ENCODE measurements at places on chromosomes 16 and 17. TPM values are rescaled to one million over a fixed set of nuclear protein-coding genes. Genes with fewer than 3 reads are reported as not detected.

- no peak for DNase-seq
Measured at GRCh38 chr16:51184702-51185433, 33.8 kb upstream of the SALL1 start.

- DNase-seq: peak; percentile 34
Measured at GRCh38 chr16:25014500-25015147, 545 bp downstream of the ARHGAP17 start.

TLCD1 gene
- total RNA-seq: 9.0 TPM

DNA sequence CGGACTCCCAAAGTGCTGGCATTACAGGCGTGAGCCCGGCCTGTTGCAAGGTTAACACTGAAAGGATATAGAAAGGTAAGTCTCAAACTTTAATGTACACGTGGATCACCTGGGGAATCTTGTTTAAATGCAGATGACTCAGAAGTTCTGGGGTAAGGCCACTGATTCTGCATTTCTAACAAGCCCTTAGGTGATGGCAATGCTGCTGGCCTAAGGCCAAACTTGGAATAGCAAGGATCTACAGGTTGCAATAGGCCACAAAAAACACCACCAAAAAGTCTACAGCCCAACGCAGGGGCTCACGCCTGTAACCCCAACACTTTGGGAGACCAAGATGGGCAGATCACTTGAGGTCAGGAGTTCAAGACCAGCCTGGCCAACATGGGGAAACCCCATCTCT lies 4.2 kb downstream of the CMTM4 start:
- DNase-seq: no peak

DNA sequence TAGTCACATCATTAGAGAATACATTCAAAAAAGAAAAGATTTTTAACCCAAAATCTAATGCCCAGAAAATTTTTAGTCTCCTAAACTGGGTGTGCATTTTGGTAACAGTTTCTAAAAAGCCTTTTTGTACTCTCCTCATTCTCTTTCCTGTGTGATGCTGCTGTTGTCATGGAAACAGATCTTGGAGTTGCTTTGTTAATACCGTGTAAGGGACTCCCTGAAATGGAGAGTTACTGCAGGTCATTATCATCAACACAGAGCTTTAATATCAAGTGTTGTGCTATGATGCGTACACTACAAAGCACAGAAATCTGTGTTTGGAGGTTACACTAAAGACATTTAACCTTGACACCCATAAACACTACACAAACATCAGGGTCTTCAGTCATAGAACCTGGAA lies 216.3 kb downstream of the PRKCA start:
- DNase-seq: no peak

NPIPA2 gene
- total RNA-seq: 3.1 TPM

- no peak for DNase-seq
Measured at GRCh38 chr16:66386629-66387622, 20.4 kb downstream of the CDH5 start.

- no peak for DNase-seq
Measured at GRCh38 chr17:78717431-78717980, 64.6 kb downstream of the CYTH1 start.

TBC1D3K gene
- total RNA-seq: not detected

- no peak for DNase-seq
Measured at GRCh38 chr16:26133416-26134093, 441.8 kb downstream of the HS3ST4 start.

NUFIP2 gene
- total RNA-seq: 72.9 TPM

GRCh38 chr17:34930283-34930682 lies 31.0 kb downstream of the CCT6B start:
- DNase-seq: no peak

ITGA3 gene
- total RNA-seq: 16.9 TPM

NLGN2 gene
- total RNA-seq: 17.4 TPM

SALL1 gene
- not detected for total RNA-seq

DNA sequence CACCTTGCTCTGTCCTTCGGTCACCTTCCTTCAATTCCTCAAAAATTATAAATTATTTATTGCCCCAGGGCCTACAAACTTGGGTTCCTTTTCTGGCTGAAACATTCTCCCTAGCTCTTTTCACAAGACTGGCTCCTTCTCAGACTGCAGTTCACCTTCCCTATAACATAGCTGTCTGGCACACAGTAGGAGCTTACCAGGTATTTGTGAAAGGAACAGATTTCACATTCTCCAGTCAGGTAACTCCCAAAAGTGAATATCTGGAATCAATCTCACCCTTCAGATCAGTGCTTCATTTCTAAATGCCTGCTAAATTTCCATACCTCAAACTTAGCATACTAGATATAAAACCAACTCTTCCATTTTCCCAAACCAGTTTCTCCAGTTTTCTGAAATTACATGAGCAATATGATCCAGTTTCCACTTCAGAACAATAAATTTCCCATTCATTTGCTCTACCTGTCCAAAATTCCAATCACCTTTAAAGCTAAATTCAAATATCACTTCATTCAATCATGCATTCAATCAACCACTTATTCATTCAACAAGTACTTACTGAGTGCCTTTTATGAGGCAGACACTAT lies 6.1 kb downstream of the RFFL start:
- no peak for DNase-seq

- no peak for DNase-seq
Measured at GRCh38 chr17:82808921-82809905, 30.6 kb downstream of the ZNF750 start.

- DNase-seq: no peak
Measured at GRCh38 chr17:73215447-73215846, 22.6 kb downstream of the COG1 start.

DNA sequence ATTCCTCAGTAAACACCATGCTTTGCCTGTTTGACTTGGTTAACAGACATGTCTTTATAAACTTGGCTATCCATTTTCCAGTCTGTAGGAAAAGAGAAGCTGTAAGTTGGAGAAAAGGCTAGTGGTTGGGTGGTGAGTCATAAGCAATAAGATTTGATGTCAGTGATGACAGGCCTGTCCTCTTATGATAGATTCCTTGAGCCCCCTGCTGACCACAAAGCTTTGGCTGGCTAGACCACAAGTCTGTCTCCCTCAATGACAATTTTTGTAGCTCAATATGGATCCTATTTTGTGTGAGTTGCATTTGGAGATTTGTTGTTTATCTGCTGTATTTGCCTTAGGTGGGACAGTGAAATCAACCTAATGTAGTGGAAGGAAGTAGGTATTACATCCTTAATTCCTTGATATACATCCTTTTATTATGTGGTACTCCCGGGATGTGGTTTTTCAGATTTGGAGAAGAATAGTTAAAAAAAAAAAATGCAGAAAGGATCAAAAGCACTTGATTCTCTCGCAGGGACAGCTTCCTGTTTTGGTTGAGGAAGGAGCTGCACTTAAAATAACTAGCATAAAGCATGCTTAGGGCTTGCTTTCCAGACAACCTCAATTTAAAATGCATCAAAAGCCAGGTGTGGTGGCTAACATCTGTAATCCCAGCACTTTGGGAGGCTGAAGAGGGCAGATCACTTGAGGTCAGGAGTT lies 67.4 kb downstream of the SIAH1 start:
- peak; percentile 33 for DNase-seq

DNA sequence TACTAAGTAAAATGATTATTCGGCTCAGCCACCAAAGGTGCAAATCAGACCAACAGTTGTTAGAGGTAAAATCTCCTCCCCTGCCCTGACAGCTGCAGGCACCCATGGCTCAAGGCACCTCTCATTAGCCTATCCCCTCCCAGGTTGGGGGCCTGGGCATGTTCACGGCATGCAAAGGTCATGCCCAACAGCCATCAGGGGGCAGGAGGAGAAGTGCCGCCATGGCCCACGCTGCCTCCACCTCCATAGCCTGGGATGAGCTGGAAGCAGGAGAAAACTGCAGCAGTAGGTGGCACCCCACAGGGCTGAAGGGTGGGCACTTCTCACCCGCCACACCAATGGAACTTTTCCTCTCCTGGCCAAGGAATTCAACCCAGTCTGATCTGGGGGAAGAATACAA lies 146.4 kb upstream of the COX10 start:
- DNase-seq: no peak

CCL1 gene
- total RNA-seq: not detected

DNA sequence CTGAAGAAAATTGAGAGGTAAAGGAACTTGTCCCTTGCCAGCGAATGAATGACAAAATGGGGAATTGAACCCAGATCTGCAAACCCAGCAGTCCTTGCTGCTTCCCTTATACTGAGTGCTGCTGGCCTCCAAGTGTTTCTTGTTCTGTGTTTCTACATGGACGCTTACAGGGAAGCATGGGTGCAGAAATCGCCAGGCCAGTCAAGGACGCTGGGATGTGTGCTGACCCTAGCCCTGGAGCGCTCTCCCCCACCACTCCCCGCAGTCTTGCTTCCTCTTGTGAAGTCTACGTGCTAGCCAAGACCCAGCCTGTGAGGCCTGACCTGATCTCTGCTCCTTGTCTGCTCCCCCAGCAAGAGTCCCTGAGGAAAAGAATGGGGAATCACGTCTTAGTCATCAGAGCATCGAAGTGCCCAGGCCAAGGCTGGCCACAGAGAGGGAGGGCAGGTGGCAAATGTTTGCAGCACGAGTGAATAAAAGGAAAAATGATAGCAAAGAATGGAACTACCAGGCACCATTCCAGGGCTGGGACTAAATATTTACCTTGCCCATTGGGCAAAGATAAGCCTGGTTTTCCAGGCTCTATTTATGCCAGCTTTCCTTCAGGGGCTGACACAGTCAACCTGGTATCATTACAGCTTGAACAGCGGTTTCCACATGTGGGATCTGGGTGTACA lies 17.4 kb downstream of the CA4 start:
- no peak for DNase-seq

GRCh38 chr17:57940653-57941329 lies 14.4 kb downstream of the CUEDC1 start:
- peak; percentile 21 for DNase-seq

DNA sequence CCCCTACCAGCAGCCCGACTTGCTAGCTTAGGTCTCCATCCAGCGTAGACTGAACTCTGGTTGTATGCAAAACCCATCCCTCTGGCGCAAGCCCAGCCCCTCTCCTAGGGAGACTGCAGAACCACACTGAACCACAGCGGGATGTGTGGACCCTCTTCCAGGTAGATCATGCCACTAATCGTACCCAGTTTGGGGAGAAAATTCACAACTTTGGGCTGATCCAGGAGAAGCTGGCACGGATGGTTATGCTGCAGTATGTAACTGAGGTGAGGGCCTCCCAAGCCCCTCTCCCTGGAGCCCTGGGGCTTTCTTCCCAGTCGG lies 3.2 kb downstream of the ACADVL start:
- DNase-seq: no peak

DNA sequence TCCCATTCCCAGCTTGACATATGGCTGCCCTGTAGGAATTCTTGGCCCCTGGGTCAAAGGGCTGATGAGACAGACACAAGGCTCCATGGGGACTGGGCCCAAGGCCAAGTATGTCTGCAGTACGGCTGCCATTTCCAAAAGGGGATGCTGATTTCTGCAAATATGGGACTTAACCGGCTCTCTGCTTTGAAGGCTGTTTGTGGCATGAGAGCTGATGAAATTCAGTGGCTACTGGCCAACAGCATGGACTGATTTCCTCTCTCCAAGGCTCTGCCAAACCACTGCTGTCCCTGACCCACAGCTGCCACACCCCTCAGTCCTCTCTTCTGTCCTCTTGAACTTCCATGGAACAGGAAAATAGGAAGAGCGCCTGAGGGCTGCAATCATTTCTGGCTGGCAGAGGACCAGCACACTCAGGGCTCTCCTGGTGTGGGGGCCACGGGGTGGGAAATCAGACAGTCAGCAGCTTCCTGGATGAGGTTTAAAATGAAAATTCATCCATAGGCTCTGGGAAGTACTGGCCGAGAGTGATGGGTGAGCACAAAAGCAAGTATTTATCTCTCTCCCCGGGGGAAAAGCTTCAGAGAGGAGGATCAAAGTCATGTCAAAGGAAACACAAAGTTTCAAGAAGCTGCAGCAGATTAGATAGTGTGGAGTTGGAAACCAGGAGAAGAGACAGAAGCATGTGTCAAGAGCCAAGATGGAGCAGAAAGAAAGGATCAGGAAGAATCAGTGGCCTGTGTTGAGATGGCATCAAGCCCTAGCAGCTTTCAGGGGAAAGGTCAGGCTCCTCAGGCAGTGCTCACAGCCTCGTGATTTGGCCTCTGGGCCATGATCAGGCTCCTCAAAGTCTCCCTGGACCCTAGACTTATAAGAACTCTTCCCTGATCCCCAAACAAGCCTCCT lies 64.1 kb upstream of the SREBF1 start:
- DNase-seq: no peak

TMEM97 gene
- 23.4 TPM for total RNA-seq

DNA sequence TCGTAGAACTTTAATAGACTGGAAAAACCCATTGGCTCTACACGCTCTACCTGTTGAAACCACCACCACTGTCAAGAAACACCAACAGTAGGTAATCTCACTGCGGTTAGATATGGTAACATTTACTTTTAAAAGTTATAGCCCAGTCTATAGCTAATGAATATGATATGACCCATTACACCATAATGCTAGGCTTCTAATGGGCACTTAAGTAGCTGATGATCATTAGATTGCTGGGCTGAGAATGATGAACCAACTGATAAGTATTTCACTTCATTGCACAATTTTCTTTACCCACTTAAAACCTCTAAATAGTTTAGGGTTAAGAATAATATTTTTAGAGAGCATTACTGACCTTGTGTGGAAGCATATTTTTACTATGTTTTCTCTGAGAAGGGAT lies 788.9 kb upstream of the CA10 start:
- DNase-seq: no peak

DNA sequence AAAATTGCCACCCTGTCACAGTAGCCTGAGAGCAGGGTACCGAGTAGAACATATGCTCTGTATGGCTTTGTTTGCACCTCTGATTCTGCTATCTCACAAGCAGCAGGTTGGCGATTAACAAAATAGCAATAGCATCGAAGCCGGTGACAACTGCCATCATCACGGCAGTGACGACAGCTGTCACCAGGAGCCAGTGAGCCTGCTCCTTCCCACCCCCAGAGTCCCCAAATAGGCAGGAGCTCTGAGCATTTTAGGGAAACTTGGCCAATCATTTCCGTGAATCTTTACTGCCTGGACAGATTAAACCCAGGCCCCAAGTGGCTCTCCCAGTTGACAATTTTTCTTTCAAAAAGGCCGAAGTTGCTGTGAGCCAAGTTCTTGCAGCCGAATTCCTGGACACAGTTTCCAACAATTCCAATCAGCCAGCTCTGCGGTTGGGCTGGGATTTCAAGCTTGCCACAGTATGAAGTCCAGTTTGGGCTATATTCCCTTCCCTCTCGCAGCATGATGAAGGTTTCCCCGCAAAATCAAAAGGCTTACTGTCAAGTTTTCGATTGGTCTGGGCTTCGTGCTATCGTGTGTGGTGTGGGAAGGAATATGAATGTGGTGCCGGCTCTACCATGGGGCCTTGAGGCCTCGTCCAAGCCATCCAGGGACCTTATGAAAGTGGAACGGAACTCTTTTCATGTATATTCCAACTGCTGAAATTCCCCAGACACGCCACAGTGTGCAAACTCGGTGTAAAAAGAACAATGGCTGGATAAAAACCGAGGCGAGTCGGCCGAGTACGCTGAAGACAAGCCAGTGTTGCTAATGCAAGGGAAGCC lies 186.6 kb downstream of the C16orf78 start:
- no peak for DNase-seq

HOXB3 gene
- total RNA-seq: 8.1 TPM

NME2 gene
- 602 TPM for total RNA-seq

- DNase-seq: peak; percentile 66
Measured at GRCh38 chr17:74446551-74447500, 14.9 kb downstream of the GPRC5C start.
